ENCODE measurements at places on chromosomes 3 and 15.

DNA sequence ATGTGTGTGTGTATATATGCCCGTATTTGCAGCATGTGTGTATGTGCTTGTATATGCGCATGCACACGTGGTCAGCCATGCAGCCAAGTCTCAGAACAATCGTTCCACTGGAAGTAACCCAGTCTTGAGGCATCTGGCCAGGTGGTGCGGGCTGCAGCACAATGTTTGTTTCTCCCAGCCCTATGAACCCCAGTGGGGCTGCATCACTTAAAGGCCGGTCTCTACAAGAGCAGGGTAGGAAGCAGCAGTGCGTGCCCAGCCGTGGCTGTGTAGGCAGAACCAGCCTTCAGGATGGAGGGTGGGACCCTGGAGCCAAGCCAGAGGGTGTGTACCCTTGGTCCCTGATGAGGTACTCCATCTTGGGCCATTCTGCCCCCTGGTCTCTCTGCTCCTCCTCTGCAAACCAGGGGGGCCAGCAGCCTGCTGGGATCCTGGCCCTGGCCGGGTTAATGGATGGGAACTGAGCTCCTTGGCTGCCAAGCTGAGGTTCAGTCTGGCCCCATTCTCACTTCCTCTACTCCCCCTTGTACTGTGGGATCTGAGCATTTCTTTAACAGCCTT is 11.8 kb downstream of the KLF13 start:
- DNase-seq, result no peak

DNA sequence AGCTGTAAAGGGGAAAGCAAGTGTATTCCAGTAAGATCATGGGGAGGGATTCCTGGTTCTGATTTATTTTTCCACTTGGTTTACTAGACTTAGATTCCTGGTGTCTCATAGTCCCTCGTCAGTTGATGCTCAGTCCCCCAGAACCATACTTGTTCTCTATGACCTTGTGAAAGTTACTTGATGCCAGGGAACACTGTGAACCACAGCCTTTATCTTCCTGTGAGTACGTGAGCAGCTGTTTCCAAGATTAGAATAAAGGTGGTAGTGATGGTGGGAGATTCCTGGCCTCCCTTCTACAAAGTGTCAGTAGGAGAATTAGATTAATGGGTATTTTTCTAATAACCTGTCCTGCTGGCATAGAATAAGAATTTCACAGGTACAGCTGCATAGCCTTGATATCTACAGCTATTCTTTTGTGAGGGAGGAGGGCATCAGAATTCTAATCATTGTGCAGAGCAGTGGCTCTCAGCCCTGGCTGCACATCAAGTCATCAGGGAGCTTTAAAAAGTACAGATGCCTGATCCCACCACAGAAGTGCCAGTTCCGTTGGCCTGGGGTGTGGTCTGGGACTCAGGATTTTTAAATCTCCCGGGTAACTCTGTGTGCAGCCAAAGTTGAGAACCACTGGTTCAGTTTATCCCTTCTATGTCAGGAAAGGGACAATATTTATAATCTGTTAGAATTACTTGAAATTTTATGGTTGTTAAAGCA is 20.0 kb downstream of the GPD1L start:
- no peak for DNase-seq

DNA sequence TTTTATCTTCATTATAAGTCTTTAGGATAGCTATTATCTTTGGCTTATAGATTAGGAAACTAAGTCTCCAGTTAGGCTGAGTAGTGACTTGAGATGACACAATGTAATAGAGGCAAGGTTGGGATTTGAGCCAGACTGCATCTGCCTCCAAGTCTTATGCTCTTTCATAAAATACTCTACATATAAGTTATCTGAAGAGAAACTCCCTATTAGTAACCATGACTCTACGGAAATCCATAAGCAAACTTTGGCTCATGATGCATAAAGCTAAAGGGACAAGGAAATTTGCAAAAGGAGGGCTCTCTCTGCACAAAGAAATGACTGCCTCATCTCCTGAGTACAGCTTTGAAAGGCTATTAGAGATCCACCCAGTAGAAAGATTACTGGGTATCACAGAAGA is 77.6 kb upstream of the FRMD4B start:
- no peak for DNase-seq

DNA sequence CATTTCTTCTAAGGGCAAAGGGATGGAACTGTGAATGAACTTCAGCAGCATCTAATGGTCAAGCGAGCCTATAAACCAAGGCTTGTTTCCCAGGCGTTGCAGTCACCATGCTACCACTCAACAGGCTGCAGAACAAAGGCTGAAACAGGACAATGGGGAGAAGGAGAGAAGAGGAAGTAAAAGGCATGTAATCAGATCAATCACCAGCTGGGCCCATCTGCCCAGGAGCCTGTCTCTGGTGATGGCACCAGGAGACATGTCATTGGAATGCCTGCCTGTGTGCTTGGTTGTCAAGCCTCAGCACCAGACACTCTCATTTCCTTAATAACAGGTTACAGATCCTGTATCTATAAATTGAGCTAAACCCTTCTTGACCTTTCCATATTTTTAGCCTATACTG is 81.7 kb upstream of the UMPS start:
- peak; percentile 69 for DNase-seq

- no peak for DNase-seq
These were observed 30.1 kb downstream of the BDH1 start for GRCh38 chr3:197525706-197526105.

GRCh38 chr3:60263191-60263590 is 988.1 kb downstream of the FHIT start:
- no peak for DNase-seq

GRCh38 chr3:33144433-33144832 is 30.6 kb downstream of the CRTAP start:
- peak; percentile 60 for DNase-seq

- DNase-seq, result no peak
These were observed 9.0 kb downstream of the TF start for GRCh38 chr3:133754973-133755828.

GRCh38 chr15:31483986-31484951 is 157.6 kb downstream of the KLF13 start:
- DNase-seq, result no peak

DNA sequence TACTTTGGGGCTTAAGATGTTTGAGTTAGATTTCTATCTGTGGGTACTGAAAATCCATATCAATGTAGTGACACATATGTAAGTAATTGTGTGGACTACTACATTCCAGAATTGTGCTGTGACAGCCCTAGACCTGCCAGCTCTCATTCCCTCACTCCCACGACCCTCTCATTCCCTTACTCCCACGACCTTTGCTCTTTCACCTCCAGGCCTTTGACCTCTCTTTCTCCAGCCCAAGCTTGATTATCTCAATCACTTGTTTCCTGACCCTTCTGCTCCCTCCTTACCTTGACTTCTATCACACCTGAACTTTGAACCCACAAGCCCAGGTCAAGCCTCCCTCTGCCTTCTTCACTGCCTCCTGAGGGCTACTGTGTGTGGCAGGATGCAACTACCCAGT is 3.6 kb upstream of the RUVBL1 start:
- DNase-seq, result peak; percentile 20

DNA sequence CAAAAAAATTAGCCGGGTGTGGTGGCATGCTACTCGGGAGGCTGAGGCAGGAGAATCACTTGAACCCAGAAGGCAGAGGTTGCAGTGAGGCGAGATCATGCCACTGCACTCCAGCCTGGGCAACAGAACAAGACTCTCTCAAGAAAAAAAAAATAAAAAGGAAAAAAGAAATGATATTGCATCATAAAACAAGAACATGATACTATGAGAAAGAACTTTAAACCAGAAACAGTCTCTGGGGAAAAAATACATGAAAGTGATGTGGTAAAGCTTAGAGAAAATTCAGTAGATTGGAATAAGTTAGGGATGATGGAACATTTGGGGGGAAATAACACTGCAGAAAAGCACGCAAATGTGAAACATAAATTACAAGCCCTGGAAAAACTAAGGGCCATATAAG is 54.7 kb downstream of the CRYGS start:
- no peak for DNase-seq

GRCh38 chr3:122857019-122857418 is 62.1 kb downstream of the SLC49A4 start:
- DNase-seq, result no peak

- no peak for DNase-seq
These were observed 8.4 kb upstream of the PPP1R2 start for GRCh38 chr3:195551381-195551978.

DNA sequence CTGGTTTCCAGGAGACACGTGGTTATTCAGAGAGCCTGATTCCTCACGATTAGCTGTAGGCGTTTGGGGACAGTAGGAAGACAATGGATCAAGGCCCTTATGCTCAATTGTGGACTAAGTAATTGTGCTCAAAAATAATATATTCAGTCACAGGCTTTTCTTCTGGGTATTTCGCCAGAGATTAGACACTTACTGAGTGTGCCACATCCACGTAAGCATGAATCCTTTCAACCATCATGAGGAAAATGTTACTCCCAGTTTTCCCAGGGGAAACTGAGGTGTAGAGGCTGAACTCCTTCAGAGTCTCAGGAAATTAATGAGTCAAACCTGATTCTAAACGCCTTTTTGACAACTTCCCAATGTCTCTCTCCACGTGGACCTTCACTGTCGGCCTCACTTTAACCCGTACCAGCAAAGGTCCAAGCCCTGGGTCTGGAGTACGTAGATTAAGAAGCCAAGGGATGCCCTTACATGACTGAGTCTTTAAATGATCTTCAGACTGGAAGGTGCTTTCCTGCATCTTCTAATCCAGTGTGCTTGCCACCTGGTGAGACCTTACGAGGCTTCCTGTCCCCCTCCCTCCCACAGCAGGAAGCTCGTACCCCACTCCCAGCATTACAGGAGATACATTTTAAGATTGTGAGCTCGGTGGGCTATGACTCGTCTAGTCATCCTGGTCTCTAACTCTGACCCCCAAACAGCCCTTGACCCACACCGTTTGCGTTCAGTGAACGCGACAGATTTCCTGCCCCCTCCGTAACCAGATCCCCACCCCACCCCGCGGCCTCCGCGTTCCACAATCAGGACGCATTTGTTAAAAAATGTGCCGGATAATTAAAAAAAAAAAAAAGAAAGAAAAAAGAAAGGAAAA is 1.7 kb downstream of the PKM start:
- no peak for DNase-seq

DNA sequence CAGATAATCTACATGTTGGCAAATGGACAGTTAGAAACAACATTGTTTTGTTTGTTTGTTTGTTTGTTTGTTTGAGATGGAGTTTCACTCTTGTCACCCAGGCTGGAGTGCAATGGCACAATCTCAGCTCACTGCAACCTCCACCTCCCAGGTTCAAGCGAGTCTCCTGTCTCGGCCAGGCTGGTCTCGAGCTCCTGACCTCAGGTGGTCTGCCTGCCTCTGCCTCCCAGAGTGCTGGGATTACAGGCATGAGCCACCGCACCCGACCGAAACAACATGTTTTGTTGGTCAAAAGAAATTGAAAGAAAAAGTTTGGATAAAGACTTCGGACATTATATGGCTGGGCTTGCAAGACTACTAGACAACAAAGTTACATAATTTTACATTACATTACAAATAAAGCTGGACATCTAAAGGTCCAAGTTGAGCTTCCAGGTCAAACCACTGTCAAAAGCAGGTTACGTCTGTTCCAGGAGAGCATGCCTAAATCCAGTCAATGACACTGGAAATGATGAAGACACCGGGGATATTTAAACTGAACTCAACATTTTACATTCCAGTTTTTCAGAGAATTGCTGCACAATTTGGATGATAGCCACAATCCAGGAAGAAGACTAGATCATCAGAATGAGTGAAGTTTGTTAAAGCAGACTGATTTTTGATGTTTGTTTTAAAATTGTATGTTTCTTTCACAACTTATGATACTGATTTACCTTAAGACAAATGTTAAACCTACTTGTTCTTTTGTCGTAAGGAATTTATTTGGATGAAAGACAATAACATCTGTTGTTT is 18.6 kb downstream of the SERP1 start:
- no peak for DNase-seq

DNA sequence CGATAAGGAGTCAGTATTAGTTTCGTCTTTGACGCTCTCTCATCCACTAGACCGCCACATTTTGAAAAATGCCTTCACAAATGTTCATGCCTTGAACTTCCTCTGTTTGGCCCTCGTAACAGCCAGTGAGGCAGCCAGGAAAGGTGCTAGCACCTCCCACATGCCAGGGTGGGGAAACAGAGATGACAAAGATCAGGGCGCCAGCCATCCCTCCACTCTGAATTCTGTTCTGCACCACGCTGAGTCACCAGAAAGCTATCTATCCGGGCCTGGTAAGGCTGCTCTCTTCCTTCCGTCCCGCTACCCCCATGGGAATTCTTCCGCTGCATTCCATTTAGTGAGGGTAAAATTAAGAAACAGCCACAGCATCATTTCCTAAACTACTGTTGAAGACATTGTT is 31.3 kb upstream of the BCL2L10 start:
- peak; percentile 95 for DNase-seq

- DNase-seq, result no peak
These were observed 207.7 kb downstream of the SOX2 start for GRCh38 chr3:181919375-181919774.

DNA sequence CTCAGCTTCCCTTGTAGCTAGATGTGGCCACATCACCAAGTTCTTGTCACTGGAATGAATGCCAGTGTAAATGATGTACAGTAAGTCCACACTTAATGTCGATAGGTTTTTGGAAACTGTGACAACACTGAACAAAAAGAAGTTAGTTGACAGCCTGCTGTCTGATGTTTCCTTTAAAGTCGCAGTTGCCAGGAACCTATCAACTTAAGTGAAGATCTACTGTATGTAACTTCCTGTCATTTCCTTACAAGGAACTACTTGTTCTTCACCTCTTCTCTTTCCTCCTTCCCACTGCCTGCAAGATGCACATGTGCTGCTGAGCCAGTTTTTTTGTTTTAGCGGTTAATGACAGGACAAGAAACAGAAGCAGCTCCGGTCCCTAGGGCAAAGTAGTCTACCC is 44.6 kb downstream of the HDGFL3 start:
- DNase-seq, result no peak

- DNase-seq, result peak; percentile 87
These were observed 370.6 kb upstream of the PROK2 start for GRCh38 chr3:72155391-72156064.

DNA sequence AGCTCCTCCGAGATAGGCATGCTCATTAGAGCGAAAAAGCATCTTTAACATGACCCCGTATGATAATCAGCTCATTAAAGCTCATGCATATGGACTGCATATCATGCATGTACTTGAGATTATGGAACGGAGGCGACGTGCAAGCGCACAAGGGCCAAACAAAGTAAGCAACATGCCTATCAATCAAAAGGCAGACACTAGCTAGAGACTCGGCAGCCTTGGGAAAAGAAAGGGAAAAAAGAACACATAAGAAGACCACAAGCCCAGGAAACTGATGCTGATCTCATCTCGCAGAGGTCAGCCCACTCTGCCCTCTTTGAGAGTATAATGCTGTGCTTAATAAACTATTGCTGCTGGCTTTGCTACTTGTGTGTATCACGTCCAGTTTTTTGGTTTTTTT is 2.6 kb upstream of the ACOX2 start:
- no peak for DNase-seq

GRCh38 chr15:47553947-47554346 is 163.4 kb upstream of the SEMA6D start:
- DNase-seq, result no peak

DNA sequence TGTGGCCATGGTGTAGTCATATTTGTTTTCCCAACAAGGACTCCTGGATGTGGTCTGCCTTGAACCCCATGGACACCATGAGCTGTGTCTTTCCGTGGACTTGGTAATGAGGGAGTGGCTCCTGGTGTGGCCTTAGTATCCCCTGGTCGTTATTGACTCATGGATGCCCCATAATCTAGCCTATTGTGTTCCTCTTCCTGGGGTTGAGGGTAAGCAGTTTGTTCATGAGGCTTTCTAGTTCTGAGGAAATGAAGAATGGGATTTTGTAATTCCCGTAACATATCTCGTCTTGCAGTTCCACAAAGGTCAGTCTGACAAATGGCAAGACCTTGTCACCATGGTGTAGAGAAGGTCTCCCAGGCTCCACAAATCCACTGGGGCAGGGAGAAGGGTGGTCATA is 22.6 kb downstream of the RAB7A start:
- DNase-seq, result no peak
